Activated CD4-positive, alpha-beta T cell treated with anti-CD3 and anti-CD28 coated beads, Interleukin-2, amount 50 U/mL, for 4 hours (primary cell): ENCODE measurements at places on chromosomes 13 and 19.

DNA sequence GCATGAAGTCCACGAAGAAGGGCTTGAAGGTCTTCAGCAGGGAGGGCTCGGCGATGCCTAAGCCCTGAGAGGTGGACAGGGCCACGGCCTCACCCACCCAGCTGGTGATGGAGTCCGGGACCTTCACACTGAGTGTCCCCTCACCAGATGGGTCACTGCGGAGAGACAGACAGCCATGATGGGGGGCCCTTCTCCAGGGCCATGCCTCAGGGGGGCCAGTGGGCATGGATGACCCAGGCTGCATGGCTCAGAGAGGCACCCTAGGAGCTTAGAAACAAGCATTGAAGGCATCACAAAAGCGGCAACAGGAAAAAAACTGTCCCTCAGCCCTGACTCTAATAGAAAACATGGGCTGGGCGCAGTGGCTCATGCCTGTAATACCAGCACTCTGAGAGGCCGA is 63.2 kb downstream of the F2RL3 start:
- DNase-seq = no peak

DNA sequence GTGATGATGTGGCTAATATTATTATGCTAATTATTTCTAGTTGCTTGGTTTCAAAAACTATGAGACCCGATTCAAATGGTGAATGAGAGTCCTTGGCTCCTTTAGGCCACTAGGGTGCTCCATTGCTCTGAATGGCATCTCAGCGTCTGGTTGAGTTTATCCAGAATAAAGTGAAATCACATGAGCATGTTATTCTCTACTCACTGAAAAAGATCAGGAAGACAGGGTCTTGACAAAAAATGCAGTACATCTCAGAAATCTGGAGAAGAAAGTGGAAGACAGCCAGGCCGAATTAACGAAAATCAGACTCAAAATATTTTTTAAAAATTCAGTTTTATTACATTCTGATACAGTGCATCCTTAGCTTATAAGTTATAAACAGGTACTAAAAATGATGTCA is 516.2 kb downstream of the MYO16 start:
- DNase-seq = no peak

- DNase-seq = no peak
Measured at GRCh38 chr19:49324801-49325576, at the start of gene SLC6A16. Gene SLC6A16 (minus strand): TSS chr19:49325191. CDS start chr19:49311347, 13,844 bp downstream.

- no peak for DNase-seq
Measured at GRCh38 chr19:18418029-18418482, 1.1 kb upstream of the SSBP4 start.

DNA sequence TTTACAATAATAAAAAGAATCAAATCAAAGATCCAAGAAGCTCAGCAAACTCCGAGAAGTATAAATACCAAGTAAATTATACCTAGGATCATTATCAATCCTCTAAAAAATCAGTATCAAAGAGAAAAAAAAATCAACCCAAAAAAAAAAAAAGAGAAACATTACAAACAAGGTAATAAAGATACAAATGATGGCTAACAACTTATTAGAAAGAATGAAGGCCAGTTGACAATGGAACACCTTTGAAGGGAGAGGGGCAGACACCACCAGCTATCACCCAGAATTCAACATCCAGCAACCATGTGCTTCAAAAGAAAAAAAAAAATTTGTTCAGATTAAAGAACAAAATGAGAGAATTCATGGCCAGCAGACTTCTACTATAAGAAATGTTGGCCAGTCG is 77.2 kb downstream of the ABCC4 start:
- DNase-seq = no peak

GRCh38 chr13:44046428-44046827 is 166.7 kb downstream of the LACC1 start:
- no peak for DNase-seq

- no peak for DNase-seq
Measured at GRCh38 chr13:72693832-72694231, 33.6 kb downstream of the MZT1 start.

DNA sequence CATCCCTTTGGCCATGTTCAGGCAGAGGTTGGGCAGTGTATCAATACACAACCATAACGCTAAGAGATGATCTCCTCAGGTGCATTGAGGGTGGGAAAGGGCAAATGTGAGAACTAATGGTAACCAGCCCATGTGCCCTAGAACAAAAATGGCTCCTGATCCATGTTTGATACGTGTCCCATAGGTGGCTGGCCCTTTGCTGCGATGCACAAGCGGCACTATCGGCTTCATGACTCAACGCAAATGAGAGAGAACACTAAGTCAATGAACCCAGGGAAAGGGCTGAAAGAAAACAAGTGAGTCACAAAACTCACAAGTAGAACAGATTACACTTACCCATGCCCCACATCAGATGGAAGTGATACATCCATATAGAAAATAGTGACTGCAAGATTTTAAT is 201.7 kb downstream of the ABCC4 start:
- DNase-seq = no peak

- no peak for DNase-seq
Measured at GRCh38 chr13:110280231-110280813, 26.6 kb downstream of the COL4A1 start.

DNA sequence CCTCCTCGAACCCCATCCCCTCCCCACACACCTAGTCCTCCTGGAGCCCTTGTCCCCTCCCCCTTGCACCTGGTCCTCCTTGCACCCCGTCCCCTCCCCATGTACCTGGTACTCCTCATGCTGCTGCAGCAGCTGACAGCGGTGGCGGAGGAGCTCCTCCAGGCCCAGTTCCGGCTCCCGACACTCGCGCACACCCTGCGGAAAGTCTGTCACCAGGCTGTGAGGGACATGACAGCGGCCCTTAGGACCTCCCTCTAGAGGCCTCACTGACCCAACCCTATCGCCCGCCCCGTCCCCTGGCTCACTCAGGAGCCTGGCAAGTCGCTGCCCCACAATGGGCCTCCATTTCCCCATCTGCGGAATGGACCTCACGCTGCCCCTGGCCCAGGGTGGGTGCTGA is 6.4 kb upstream of the PPP6R1 start:
- no peak for DNase-seq

DNA sequence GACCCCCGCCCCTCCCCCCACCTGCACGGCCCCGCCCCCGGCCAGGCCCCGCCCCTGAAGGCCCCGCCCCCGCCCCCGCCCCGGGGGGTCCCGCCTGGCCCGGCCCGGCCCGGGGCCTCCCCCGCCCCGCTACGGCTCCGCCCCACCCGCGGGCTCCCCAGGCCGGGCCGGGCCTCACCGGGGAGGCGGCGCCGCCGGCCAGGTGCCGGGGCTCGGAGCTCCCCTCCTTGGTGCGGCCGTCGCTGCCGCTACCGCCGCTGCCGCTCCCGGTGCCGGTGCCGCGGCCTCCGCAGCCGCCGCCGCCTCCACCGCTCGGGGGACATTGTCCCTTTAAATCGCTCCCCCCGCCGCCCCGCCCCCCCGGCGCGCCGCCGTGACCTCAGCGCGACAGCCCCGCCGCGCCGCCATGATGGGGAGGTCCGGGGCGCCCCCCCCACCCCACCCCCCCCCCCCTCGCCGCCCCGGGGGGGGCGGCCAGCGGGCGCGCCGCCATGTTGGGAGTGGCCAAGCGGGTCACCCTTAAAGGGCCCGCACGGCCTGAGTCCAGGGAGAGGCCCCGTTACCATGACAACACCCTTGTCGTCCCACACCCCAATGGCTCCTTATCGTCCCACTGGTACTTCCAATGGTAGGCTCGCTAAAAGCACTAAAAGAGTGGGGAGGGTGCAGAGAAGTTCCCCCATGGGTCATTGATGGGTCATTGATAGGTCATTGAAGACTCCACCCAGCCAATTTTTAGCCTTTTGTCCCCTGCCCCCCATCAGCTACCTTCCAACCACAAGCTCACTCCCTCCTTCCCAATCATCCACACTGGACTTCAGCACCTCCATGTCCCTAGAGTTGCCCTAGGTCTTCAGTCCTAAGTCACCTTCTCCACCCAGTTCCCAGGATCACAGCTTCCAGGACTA is at the start of gene WIZ:
Gene WIZ (minus strand): TSS at position 337 of the 908 bp plus-strand sequence. CDS start 1,649 bp downstream, outside the sequence.
- peak; percentile 82 for DNase-seq

- DNase-seq = no peak
Measured at GRCh38 chr13:21338156-21338555, 120.9 kb downstream of the ZDHHC20 start.

- DNase-seq = no peak
Measured at GRCh38 chr19:38221421-38221820, 2.6 kb downstream of the DPF1 start.

DNA sequence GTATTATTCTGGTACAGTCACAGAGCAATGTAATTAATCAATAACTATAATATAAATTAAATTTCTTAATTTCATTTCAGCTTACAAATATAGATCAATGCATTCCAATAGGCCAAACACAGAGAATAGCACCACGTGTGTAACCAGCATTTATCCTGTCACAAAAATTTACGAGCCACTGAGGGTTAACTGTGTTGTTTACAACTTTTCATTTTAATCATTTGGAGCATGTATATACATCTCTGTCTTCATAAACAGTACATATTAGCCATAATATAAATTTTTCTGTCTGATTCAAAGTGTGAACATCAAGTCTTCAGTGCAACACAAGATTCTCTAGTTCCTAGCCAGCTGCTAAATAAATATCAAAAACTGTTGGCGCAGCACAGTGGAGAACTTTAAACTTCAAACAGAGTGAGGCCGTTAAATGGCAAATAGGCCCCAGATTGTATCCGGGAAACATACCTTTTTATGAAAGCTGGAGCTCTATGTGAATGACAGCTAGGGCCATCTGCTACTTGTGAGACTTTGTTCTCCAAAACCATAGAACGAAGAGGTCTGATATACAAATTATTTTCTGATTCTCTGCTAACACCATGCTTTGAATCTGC is 105.1 kb downstream of the TBC1D4 start:
- DNase-seq = no peak

- DNase-seq = no peak
Measured at GRCh38 chr19:45630463-45630862, 8.7 kb downstream of the EML2 start.
